Activated CD4-positive, alpha-beta T cell treated with anti-CD3 and anti-CD28 coated beads for 1 hour (primary cell): ENCODE measurements at places on chromosomes 6 and 20.

DNA sequence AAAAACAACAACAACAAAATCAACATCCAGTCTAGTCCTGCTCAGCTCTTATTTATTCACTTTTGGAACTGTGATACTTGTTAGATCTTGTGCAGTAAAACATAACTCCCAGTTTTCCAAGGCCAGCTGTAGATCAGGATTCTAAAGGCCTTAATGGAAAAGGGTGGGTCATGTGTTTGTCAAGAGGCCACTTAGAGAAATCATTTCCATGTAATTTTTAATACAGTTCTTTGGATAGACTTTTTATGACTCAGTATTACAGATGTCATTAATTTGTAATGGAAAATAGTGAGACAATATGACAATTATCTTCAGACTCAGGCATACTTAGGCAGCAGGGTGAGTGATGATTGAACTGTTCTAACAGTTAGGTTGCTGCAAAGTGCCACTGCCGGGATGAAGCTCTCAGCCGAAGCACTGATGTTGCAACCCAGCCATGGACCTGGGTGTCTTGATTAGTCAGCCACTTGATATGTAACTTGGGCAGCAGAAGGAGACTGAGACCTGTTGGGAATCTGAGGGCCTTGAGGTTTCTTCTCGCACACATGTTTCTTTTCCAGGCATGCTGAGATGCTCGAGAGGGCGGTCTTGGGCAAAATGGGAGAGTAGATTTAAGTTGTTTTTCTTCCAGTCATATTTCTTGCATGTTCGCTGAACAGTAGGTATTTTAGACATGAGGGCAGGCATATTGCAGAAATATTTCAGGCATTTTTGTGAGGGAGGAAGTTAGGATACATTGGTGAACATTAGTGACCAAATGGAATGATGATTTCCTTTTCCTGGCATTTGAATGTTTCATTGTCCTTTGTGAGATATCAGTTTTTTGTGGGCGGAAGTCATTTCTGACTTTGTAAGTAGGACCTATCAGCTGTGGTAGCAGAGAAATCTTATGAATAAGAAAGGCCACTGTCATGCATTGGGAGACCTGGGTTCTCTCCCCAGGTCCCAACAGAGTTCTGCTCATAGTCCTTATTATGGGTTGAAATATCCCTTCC, 52.3 kb downstream of the SLX4IP start:
- no peak for DNase-seq

- no peak for DNase-seq
Measured at GRCh38 chr6:37492236-37492972, 7.3 kb downstream of the CCDC167 start.

- DNase-seq, result no peak
Measured at GRCh38 chr20:20731945-20732296, 19.5 kb upstream of the RALGAPA2 start.

DNA sequence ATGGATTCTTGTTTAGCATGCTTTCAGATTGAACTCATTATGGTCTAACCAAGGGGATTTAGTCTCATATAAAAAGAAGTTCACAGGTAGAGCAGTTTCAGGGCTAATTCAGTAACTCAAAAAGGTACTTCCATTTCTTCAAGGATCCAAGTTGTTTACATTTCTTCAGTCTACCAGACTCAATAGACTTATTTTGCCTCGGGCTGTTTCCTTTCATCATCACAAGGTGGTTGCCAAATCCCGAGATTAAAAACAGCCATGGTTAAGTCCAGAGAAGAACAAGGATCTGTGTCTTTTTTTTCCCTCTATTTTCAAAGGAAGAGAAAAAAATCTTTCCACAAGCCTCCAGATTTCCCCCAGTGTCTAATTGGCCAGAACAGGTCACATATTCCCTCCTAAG, 69.8 kb upstream of the SNX9 start:
- DNase-seq, result no peak

GRCh38 chr6:168637834-168638233, 196.8 kb downstream of the SMOC2 start:
- no peak for DNase-seq

DNA sequence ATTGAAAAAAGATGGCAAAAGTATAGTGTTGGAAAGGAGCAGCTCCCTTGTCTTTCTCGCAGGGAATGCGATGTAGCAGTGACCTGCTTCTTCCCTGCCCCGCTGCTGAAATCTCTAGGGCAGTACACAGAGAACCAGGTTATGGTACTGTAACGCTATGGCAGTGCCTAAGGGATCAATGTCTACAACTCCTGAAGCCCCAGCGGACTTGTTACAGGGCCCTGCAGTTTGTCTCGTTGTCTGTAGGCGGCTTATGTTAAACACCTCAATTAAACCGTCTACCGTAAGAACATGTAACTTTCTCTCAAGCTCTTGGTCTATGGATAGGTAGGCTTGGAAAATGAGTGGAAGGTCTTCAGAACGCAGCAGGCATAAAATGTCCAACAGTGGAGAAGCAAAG, 44.8 kb upstream of the SLC17A4 start:
- no peak for DNase-seq

GRCh38 chr6:42978487-42978838, 518 bp downstream of the PEX6 start:
- DNase-seq, result no peak

- no peak for DNase-seq
Measured at GRCh38 chr20:8421981-8422380, 289.9 kb downstream of the PLCB1 start.

GRCh38 chr6:39152262-39152661, 37.3 kb upstream of the SAYSD1 start:
- no peak for DNase-seq

DNA sequence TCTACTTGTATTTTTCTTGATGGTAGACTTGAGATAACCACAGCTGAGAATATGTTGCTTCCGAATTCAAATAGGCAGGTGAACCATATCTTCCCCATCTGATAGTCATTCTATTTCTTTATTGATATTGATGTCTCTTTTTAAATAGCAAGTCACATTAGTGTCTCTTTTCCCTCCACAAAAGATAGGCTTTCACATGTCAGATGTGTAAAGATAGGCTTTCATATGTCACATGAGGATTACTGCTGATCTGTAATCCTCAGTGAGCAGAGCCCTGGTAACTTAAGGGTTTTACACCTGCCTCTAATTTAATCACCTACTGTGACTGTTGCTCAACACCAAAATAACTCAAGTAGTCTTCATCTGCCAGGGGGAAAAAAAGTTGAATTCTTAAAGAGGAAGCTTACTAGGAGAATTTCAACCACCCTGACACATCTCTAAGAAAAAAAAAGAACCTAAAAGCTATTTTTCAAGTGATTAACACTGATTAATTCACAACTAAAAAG, 45.3 kb upstream of the TRDN start:
- DNase-seq, result no peak

- DNase-seq, result no peak
Measured at GRCh38 chr6:28553986-28554881, 28.6 kb downstream of the GPX5 start.

DNA sequence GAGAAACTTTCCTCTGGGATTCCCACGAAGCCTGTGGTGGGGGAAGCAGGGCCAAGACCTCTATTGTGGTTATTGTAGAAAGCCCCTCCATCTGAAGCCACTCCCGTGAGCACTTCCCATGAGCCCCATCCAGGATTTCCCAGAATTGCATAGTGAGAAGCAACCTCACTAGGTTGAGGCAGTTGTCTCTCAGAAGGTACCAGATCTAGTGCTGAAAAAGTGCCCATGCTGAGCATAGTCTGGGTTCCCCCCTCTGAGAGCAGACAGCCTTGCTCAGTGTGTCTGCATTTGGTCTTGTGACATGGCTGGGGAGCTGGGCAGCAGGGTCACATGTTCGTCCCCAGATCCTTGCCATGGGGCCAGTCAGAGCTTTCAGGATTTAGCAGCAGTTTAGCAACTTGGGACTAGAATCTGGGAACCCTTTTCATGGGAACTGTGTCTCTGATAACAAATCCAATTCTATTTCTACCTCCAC, 38.6 kb downstream of the SLC9A8 start:
- DNase-seq, result no peak

DNA sequence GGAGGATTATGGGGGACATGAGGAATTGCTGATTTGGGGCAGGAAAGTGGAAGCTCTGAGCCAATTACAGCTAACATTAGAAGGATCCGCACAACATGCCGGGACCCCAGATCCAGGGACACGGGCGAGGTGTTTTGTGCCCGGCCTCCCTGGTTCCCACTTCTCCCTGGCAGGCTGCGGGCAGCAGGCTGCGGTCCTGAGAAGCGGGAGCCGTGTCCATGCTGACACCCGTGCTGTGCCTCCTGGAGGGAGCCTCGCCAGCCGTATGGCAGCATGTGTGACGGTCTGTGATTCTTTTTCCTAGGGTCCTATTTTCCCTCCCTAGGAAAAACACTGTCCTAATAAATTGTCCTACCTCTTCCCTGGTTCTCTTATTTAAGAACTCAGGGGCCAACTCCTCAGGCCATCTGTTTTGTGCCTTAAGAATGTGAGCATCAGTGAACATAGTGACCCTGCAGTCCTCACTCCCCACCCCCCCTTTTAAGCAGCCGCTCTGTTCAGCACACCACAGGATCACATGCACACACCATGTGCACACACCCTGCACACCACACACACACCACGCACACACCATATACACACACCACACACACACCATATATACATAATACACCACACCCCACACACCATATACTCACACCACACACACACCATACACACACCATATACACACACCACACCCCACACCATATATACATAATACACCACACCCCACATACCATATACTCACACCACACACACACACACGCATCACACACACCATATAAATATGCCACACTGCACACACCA, 49.9 kb downstream of the DACT2 start:
- no peak for DNase-seq

DNA sequence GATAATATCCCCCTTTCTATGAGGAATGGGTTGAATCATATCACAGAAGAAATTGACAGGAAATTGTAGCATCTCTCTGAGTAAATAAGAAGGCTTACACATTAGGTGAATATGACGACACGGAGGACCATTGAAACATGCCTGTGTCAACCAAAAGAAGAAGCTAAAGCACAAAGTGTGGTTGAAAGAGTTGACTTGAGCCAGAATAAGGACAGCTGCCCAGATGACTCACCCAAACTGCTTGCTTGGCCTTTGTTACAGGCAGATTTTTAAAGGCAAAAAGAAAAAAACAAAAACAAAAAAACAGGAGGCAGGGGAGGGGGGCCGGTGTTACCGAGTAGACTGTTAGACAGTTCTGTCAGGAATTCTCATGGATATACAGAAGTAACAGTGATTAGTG, 129.8 kb upstream of the EDN1 start:
- DNase-seq, result no peak

DNA sequence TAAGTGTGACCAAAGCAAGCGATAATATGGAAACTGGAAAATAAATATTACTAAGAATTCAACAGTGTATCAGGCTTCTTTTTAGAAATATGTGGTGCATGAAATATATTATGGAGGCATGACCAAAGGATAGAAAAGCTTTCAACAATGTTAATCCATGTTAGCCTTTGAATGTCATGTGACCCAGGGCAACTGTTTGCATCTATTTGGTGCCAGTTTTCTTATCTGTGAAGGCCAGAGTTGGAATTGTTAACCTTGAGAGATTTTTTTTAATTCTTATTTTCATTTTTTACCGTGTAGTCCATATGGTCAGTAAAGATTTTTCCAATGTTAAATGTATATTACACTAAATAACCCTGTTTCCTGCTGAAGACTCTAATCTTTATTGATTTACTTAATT, 411.1 kb downstream of the BCKDHB start:
- DNase-seq, result no peak

DNA sequence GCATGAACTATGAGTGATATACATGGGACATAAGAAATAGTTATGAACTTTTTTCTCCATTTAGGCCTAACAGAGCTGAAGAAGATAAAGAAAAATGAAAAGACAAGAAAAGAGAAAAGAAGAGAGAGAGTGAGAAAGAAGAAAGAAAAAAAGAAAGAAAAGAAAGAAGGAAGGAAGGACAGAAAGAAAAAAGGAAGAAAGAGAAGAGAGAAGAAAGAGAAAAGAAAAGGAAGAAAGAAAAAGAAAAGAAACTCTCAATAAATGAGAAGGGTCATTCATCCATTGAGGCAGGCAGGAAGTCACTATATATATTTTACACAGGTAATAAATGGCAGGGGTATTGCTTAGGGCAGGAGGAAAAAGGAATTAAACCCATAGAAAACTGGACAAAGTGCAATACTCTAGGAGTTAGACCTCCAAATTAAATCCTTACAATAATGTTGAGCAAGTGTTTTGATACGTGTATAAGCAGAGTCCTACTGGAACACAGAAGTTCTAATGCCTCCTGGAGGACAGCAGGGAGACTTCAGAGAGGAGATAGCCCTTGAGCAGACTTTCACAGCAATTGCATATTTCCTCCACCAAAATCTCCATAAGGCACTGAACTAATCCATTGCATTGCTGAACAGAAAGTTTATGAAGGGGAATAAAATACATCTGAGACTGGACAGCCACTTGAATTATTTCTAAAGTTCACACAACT, 86.4 kb upstream of the TENT5A start:
- no peak for DNase-seq

GRCh38 chr6:10383331-10384090, 31.4 kb downstream of the TFAP2A start:
- DNase-seq, result no peak

DNA sequence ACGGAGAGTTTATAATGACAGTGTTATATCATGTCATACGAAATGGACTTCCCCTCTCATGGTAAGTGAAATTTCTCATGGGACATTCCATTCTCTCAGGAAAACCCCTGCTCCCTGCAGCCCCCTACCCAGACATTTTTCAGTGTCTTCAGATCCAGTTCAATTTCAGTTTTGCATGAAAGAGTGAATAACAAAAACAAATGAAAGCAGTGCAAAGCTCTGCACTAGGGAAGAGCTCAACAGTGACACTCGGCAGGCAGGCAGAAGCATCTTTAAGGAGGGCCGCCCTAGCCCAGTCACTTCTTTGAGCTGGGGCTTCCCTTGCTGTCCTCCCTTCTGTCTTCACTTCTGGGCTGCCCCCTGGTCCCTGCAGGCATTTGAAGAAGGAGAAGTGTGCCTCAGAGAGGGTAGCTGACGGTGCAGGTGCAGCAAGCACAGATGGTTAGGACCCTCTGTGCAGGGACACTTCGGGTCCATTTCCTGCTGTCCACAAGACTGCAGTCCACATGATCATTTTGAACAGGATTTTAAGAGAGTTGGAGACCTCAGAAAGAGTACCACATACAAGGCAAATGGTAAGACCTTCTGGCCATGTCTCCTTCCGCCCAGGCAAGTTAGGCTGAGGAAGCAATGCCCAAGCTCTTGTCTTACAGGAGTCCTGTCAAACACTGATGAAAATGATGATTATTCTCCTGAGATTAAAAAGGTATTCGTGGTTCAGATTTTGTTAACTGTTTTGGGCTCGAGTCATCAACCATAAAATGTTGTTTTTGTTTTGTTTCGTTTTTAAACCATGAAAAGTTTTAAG, 5.4 kb upstream of the DUSP22 start:
- no peak for DNase-seq

- no peak for DNase-seq
Measured at GRCh38 chr20:2402271-2402980, 21.7 kb downstream of the TGM6 start.

DNA sequence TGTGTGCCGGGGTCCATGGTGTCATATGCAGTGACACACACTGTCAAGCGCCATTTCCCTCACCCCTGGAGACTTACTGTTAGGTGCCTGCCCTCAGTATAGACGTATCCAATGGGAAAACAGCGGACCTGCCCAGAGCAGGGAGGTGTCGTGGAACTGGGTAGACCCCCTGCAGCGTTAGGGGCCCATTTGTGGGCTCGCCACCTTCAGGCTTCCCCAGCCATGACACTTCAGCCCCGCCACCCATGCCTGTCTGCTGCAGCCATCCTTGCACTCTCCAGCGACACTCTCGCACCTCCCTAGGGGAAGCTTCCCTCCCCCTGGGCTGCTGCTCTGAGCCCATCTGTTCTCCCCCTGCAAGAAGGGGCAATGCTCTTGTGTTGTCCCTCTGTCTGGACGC, 43.2 kb downstream of the STK35 start:
- no peak for DNase-seq

GRCh38 chr6:7467007-7467897, 74.2 kb upstream of the DSP start:
- no peak for DNase-seq
